ENCODE measurements at places on chromosomes 12 and 14. TPM values are rescaled to one million over a fixed set of nuclear protein-coding genes. Genes with fewer than 3 reads are reported as not detected.

DNA sequence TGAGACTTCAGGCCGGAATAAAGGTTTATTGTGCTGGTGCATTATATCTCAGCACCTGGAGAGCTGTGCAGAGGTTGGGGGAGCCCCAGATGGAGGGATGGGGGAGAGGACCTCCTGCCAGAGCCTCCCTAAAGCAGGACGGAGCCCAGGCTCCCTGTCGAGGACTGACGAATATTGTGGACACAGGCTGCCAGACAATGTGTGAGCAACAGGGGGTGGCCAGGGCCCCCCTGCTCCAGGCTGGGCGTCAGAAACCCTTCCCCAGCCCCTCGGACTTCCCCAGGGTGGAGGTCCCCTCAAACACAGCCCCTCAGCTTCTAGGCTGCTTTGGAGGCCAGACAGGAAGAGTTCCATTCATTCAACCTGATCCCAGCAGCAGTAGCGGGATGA, 8.0 kb downstream of the TMEM119 start:
- no peak overlapping the region for H3K4me3 ChIP-seq
- no peak overlapping the region for H3K27ac ChIP-seq
- peaks cover 11% of the 10 kb centered on the region for H3K4me1 ChIP-seq
- no peak for DNase-seq
- H3K27me3 ChIP-seq = no peaks in the 10 kb centered on the region
- H3K36me3 ChIP-seq = no peaks in the 10 kb centered on the region

GRCh38 chr14:101194373-101195308, 291.1 kb upstream of the RTL1 start:
- H3K36me3 ChIP-seq = no peaks in the 10 kb centered on the region
- DNase-seq = no peak
- H3K4me3 ChIP-seq = no peak overlapping the region
- no peaks in the 10 kb centered on the region for H3K4me1 ChIP-seq

DNA sequence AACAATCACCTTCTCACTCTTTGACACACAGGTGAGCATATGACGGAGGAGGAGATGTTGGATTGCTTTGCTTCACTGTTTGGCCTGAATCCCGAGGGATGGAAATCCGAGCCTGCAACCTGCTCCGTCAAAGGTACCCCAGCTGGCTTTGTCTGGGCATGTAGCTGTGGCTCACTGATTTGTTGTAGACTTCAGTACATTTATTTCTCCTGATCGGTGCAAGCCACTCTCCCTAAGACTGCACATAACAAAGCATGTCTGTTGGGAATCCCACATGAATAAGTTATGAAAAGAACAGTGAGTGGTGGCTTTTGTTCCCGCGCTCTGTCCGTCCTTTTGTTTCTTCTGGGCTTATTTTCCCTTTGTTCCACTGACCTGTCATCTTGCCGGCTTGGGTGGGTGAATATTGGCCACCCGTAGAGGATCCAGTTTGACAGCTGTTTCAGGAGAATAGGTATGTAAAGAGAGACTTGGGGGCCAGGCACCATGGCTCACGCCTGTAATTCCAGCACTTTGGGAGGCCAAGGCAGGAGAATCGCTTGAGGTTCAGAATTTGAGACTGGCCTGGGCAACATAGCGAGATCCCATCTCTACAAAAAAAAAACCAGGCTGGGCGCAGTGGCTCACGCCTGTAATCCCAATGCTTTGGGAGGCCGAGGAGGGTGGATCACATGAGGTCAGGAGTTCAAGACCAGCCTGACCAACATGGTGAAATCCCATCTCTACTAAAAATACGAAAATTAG, 20.0 kb upstream of the BCL7A start:
- no peak for DNase-seq
- no peaks in the 10 kb centered on the region for H3K36me3 ChIP-seq
- no peaks in the 10 kb centered on the region for H3K4me1 ChIP-seq
- no peak overlapping the region for H3K27ac ChIP-seq
- H3K4me3 ChIP-seq = no peak overlapping the region

DNA sequence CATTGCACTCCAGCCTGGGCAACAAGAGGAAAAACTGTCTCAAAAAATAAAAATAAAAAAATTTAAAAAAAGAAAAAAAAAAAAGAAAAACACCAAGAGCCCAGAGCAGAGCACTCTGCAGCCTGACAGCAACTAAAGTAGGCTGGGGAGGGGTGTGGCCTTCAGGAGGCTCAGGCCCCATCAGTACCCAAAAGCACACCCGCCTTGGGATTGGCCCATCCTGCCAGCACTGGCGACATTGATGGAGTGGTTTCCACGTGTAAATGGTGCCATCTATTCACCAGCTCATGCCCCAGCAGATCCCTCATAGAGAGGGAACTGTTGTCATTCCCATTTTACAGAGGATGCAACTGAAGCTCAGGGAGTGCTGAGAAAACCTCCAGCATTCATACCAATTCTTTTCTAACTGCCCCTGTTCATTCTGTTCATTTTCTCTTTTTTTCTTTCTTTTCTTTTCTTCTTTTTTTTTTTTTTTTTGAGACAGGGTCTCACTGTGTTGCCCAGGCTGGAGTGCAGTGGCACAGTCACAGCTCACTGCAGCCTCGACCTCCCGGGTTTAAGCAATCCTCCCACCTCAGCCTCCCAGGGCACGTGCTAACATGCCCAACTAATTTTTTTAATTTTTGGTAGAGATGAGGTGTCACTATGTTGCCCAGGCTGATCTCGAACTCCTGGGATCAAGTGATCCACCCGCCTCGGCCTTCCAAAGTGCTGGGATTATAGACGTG, 89.3 kb downstream of the IRF2BPL start:
- H3K4me1 ChIP-seq = peaks cover 15% of the 10 kb centered on the region
- no peaks in the 10 kb centered on the region for H3K36me3 ChIP-seq
- no peak overlapping the region for H3K27ac ChIP-seq
- H3K27me3 ChIP-seq = no peaks in the 10 kb centered on the region

The CIROP gene
- not detected for total RNA-seq
